ENCODE measurements at places on chromosomes 3 and 15.

- DNase-seq, result no peak
Measured at GRCh38 chr3:124413989-124414598, 316.2 kb upstream of the UMPS start.

GRCh38 chr3:106957029-106957428, 420.2 kb upstream of the CCDC54 start:
- no peak for DNase-seq

DNA sequence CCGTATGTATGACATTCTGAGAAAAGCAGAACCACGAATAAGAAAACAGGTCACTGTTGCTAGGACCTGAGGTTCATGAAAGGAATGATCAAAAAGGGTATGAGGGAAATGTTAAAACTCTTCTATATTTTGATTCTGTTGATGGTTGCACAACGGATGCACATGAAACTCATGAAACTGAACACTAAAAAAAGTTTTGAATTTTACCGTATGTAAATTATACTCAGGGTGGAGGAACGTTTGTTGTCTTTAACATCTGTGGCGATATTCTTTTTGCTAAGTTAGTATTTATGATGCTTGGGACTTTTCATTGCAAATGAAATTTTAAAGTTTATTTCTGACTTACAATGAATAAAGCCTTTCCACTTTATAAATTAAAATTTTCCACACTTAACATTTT, 55.4 kb downstream of the STAG1 start:
- DNase-seq, result no peak

DNA sequence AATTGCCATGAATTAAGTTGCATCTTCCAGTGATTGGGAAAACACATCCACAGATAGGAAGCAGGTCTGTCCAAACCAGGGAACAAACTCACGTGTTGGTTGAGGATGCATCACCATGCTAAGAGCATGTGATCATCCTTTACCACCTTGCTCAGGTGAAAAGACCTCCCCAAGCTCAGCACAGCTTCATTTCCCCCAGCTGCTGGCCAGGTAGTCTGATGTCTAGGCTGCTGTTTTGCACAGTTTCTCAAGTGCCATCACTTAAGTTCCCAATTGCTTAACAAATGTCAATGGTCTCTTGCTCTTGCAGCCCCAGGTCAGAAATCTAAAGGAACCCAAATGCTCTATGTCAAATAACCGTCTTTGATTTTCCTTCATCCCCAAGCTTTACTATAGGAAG, 34.2 kb downstream of the WNT5A start:
- no peak for DNase-seq

- DNase-seq, result no peak
Measured at GRCh38 chr3:159922193-159922840, 66.3 kb upstream of the IL12A start.

GRCh38 chr15:70604666-70605315, 158.6 kb downstream of the UACA start:
- no peak for DNase-seq

GRCh38 chr15:86629409-86630356, 550.0 kb downstream of the AGBL1 start:
- no peak for DNase-seq

- DNase-seq, result no peak
Measured at GRCh38 chr15:76674883-76675282, 230.3 kb downstream of the SCAPER start.

- no peak for DNase-seq
Measured at GRCh38 chr3:168123201-168124176, 27.8 kb upstream of the GOLIM4 start.

DNA sequence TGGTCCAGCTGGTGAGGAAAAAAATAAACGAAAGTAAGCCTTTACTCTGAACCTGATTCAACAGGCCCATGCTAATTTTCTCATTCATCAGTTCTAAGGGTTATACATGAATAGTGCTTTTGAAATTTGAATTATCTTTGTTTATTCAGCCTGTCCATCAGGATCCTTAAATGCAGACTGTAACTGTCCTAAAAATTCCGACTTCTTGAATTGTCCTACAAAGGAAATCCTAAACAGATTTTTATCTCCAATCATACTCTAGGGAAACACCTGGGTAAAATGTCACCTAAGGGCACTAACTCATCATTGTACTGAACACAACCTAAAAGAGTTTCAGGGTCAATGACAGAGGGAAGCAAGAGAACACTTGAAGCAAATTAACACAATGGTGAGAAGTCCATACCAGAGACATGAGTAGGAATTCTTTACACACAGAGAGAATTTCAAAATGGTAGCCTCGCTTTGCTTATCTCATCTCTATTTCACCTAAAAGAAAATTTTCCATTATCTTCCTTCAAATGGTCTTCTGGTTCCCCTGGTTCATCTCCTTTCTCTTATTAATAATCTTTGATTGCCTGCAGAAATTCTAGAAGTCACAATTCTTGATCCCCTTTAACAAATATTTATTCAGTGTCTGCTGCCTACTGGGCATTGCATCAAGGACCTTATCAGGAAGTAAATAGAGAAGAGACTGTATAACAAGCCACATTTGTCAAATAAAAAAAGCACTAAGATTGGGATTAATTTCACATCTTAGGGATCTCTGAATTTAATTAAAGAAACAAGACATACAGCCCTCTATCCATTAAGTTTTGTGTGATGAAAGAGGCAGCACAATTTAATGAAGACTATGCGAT, 182.7 kb downstream of the MEIS2 start:
- DNase-seq, result no peak

- no peak for DNase-seq
Measured at GRCh38 chr3:110767156-110767555, 304.5 kb upstream of the NECTIN3 start.

- no peak for DNase-seq
Measured at GRCh38 chr3:126127452-126127851, 43.5 kb upstream of the SLC41A3 start.

DNA sequence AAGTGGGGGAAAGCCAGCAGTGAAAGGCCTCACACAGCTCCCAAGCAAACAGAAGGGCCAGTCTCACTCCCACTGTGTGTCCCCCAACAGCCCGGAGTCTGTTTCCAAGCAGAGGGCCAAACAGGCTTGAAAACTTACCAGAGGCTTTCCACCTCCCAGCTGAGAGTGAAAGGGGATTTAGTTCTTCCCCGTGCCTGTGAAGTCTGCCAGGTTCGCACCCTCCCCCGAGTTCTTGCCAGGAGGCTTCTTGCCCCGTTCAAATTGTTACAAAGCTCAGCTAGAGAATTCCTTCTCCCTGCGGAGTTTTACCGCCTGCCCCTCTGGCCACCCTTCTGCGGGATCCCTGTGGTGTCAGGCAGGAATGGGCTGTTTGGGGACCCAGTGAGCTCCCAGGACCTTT, 68.0 kb upstream of the WNT7A start:
- DNase-seq, result no peak

DNA sequence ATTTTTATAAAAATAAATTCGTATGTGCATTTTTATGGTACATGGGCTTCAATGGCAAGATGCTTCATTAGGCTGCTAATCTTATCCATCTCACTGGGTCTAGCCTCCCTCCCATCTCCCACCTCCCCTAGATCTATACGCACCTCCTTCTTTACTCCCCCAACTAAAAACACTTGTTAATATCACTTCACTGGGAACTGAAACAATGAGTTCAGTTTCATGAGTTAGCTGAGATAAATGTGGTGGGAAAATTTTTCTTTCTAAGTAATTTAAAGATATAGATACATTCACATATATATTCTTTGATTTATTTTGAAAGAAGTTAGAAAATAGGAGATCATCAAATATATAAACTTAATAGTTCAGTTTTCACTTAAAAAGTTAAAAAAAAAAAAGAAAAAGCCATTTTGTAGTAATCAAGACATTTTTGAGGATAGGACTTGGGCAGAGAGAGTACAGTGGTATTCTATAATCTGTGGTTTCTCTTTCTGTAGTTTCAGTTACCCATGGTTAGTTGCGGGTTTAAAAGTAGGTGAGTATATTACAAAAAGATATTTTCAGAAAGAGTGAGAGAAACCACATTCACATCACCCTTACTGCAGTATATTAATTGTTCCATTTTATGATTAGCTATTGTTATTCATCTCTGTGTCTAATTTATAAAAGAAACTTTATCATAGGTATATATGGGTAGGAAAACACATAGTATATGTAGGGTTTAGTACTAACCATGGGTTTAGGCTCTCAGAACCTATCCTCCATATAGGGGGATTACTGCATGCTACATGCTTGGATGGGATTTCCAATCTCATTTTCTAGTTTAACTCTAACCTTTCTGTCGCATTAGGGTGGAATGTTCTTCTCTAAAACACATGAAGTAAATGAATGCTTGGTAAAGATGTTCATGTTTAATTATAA, 316.0 kb upstream of the CBLB start:
- DNase-seq, result no peak

DNA sequence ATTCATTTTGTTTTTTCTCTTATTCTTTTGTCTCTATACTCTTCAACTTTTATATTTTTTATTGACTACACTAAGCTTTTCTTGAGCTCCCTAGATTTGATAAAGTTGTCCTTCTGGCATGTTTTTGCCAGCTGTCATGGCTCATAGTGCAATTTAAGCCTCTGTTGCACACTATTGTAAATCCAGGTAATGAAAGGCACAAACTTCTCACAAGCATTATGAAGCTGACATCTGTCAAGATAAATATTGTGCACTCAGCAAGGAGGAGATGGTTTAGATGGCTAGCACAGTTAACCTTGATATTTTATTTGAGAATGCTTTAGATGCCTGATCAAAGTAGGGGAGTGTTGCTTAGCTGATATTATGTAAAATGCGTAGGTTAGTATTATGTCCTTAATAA, 1280.9 kb downstream of the NSUN3 start:
- DNase-seq, result no peak

- DNase-seq, result no peak
Measured at GRCh38 chr3:43525386-43525785, 96.4 kb downstream of the ANO10 start.

Data from right renal cortex interstitium (tissue), 3 donors.